Umbilical cord (tissue), 2 donors: ENCODE measurements at places on chromosomes 11 and 22. TPM values are rescaled to one million over a fixed set of nuclear protein-coding genes. Genes with fewer than 3 reads are reported as not detected.

DNA sequence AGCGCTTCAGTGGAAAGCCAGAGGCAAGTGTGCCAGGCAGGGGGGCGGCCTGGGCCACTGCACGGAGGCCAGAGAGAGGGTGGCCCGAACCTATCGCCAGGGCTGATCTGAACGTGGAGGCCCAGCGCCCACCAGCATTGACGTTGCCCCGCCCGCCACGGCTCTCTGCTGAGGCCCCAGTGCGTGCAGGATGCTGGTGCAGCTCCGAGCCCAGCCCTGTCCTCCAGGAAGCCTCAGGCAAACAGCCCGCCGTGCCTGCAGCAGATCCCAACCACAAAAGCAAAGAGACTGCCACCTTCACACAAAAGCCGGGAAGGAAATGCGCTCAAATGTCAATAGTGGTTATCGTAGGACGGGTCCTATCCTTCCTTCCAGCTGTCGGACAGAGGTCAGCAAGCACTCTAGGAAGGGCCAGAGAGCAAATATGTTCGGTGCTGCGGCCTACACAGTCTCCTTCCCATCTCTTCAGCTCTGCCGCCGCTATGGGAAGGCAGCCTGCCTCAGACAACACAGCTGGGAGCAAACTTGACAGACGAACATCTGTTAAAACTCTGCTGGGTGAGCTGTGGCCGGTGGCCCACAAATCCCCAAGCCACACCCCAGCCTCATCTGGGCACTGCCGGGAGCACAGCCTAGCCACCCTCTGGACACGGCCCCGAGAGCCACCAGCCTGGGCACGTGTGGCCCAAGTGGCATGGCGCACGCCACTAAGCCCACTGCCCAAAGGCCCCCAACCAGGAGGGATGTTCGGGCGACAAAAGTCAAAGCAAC, 146.2 kb downstream of the CRYBB2 start:
- DNase-seq, result no peak

DNA sequence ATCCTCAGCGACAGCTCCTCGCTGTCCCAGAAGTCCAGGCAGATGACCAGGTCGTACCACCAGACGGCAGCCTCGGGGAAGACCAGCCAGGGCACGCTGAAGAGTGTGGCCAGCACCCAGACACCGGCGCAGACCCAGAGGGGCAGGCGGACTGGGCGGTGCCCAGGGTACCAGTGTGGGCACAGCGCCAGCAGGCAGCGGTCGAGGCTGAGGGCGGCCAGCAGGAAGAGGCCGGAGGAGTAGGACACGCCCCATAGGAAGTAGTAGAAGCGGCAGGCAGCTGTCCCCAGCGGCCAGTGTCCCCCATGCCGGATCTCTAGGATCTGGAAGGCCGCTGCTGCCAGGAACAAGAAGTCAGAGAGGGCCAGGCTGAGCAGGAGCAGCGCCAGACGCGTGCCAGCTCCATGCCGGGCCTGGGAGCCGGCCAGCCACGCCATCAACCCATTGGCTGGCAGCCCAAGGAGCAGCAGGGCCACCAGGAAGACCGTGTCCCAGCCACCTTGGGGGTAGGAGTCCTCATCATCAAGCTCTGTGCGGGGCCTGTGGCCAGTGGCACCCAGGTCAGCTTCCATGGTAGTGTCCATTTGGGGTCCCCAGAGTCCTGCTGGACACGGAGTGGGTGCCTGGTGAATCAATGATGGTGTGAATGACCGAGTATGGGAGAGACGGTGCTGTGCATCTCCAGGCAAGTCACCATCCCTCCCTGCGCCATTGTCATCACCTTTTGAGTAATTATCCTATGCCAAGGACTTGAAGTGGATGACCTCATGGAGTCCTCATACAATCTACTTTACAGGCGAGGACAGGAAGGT, at the start of gene GPR152:
TSS of gene GPR152 (minus strand) at position 589 of the 812 bp plus-strand sequence. CDS start at position 584, 5 bp downstream.
- DNase-seq, result no peak

DNA sequence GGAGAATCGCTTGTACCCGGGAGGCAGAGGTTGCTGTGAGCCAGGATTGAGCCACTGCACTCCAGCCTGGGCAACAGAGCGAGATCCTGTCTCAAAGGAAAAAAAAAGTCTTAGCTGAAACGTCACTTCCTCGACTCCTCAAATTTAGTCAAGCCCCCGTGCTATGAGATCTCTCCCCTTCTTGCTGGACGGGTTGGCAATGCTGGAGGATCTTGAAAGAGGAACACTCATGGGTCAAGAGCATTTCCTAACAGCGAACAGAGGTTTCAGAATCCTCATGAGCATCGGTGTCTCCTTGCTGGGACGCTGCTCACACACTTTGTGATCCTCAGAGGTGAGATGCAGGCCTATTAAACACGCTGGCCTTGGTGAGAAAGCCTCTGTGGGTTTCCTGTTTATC, 35.9 kb downstream of the APOL3 start:
- DNase-seq, result no peak

DNA sequence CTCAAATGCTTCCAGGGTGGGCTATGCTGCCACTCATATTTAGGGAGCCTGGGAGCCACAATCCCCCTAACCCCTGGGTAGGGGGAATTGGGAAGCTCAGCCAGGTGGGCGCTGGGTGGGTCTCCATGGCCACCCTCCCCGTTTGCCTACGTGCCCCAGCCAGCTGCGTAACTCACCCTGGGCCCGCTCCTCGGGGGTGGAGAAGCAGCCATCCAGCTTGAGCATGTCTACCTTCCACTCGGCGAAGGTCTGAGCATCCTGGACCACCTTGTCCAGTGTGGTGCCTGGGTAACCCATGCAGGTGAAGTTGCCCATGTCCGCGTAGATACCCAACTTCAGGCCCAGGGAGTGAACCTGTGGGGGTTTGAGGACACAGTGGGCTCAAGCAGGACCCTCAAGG, 3.7 kb downstream of the NAGA start:
- DNase-seq, result no peak

DNA sequence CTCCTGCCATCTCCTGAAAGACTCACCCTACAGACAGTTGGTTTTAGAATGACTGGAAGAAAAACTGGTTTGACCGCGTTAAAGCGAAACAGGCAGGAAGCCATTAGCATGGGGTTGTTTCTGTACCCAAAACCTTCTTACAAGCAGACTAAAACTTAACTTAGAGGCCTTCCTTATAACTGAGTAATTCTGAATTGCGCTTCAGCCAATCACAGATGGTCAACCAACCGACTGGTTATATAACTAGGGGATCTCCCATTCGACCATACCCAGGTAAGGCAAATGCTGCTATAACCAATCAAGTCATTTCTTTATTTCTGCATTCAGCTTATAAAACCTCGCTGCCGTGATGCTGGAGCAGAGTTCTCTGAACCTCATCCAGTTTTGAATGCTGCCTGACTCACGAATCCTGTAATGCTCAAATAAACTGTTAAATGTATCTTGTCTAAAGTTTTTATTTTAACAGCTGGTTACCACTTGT, 87.8 kb upstream of the DRD2 start:
- peak; percentile 38 for DNase-seq

GRCh38 chr11:28877340-28877739, 769.2 kb downstream of the METTL15 start:
- no peak for DNase-seq

The MMP1 gene
- not detected for total RNA-seq

The TTC36 gene
- 6.3 TPM for total RNA-seq

The APOBEC3B gene
- total RNA-seq, result not detected

DNA sequence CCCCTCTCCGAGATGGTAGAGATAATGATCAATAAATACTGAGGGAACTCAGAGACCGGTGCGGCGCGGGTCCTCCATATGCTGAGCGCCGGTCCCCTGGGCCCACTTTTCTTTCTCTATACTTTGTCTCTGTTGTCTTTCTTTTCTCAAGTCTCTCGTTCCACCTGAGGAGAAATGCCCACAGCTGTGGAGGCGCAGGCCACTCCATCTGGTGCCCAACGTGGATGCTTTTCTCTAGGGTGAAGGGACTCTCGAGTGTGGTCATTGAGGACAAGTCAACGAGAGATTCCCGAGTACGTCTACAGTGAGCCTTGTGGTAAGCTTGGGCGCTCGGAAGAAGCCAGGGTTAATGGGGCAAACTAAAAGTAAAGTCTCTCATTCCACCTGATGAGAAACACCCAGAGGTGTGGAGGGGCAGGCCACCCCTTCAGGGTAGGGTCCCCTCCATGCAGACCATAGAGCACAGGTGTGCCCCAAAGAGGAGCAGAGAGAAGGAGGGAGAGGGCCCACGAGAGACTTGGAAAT, 43.2 kb downstream of the IGLL1 start:
- DNase-seq, result no peak

DNA sequence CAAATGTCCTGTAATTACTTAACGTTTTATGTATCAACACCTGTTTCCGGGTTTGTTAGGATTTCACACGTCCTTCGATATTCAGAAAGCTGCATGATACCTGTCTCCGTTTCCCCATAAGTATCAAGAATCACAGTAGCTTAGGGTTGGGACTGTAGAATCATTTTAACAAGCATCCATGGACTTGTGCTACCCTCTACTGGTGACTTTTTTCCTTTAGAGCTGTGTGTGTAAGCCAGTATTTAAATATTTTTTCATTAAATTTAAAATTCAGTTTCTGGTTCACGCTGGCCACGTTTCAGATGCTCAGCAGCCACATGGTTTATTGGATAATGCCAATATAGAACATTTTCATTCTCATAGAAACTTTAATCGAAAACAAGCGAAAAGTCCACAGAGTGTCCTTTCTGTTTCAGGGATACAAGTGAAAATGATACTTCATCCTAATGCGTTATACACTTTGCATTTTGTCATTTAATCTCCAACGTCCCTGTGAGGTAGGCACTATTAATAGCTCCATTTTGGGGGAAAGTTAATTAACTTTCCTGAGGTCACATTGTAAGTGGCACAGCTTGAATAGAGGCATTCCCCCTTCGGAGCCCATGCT, 61.5 kb upstream of the SLC25A18 start:
- DNase-seq, result peak; percentile 81

DNA sequence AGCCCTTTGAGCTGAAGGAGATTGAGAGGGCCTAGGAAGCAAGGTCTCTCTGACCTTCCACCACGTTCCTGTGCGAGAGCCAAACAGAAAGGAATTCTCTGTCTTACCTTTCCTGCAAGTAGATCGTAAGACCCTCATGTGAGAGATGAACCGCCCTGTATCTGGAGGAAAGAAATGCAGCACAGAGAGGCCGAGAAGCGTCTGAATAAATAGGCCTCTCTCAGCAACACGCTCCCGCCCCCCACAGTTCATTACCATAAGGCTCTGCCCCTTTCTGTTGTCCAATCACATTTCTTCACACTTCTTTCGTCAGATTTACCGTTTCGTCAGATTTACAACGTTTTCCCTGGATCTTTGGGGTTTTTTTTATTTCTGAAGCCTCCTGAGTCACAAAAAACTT, 90.3 kb downstream of the BLID start:
- DNase-seq, result no peak

DNA sequence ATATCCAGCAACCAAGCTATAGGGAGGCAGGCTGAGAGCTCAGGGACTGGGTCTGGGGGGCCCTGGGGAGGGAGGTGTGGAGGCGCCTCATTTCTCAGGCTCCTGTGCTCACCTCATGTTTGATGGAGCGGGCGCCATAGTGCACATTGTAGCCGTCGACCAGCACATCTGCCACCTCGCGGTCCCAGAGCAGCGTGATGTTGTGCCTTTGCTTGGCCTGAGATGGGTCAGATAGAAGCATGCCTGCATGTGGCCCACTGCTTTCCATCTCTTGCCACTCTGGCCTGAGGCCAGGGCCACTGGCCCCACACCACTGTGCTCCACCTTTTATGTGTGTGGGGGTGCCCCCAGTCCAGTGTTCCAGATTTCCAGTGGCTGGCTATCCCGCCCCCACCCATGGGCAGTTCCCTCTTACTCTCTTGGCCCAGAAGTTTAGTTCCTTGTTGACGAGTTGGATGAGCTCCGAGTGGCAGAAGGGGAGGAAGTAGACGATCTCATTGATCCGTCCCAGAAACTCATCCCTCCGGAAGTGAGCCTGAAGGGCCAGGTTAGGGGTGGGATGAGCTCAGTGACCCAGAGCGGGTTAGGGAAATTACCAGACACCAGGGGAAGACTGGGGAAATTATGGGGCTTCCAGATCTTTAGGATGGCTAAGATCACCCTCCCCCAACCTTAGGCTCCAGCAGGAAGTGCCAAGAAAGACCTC, 50.1 kb upstream of the PHOX2A start:
- DNase-seq, result no peak

GRCh38 chr11:80327956-80328614, 887.3 kb upstream of the TENM4 start:
- DNase-seq, result no peak

GRCh38 chr11:72072348-72072747, 8.0 kb downstream of the NUMA1 start:
- DNase-seq, result peak; percentile 88

DNA sequence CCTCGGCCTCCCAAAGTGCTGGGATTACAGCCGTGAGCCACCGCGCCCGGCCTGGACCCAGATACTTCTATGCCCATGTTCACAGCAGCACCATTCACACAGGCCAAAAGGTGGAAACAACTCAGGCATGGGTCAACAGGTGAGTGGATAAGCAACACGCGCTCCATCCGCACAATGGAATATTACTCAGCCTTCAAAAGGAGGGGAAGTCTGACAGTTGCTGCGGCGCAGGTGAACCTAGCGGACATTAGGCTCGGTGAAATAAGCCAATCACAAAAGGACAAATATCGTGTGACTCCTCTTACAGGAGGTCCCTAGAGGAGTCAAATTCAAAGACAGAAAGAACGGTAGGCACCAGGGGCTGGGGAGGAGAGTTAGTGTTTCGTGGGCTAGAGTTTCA, 47.0 kb downstream of the TRMU start:
- DNase-seq, result no peak

DNA sequence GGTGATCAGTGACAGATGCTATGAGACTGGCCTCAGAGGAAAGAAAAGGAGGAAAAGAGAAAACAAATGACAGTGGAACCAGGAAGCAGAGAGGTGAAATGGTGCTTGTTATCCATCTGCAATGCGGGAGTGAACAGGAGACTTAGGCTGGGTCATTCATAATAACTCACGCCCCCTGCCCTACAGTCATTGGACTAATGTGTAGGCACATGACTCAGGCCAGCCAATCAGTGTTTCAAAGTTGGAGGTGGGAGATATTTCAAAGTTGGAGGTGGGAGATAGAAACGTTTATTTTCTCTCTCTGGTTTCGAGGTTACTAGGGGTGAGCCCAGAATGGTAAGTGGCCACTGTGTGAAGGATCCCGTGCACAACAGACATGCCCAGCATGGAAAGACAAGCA, 30.3 kb downstream of the SLC22A6 start:
- no peak for DNase-seq
